ENCODE measurements at places on chromosomes 11 and 22.

DNA sequence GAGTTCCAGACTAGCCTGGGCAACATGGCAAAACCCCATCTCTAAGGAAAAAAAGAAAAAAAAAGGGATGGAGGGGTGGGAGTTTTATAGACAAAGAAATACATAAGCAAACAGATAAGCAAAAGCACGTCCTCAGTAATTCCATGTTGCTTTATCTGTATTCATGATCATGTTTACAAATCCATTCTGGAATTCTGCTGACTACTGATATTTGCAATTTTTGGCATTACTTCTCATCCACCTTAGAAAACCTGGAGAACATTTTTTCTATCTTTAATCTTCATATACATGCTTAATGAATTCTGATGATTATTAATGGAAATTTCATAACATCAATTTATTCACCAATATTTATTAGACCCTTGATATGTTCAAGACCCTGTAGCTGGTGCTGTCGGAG lies 1.7 kb upstream of the FDX1 start:
- no peak for DNase-seq

GRCh38 chr22:28198692-28199091 lies 279.6 kb upstream of the PITPNB start:
- DNase-seq = no peak

DNA sequence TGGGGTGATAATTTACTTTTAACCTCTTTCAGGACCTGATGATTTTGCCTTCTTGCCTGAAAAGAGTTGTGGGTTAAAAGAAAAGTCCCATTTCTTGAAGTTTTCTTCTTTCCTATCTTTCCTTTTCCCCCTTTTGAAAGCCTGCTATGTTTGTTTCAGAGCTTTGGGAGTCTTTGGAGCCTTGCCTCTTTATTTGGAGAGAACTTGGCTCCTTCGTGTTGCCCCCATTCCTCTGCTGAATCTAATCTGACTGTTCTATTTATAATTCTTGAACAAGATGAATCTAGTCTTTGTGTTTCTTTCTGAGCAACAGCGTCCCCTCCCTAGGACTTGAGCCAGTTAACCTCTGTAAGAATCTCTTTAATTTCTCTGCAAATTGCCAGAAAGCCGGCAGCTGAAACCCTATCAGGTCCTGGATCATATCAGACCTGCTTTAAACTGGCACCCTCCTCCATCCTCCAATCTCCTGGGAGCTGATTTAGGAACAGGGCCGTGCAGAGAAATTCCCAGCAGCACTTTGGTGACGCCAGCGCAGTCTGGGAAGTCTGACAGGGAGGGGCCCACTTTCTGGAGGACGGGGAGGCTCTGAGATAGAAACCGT lies 289.1 kb upstream of the SORL1-AS1 start:
- DNase-seq = no peak

DNA sequence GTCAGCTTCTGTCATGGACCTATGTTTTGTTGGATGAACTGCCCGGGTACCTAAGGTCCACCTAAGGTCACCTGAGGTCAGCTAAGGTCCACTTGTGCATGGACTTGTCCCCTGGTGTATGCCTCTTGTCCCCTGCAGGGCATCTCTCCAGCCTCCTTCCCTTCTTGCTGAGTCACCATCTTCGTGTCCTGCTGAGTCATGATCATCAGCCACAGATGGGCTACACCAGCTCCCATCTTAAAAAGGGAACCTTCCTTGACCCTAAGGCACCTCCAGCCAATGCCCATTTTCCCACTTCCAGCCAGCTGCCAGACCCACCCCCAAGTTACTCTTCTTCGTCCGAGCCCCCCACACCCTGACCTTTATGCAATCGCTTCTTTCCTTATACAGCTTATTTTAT lies 544.9 kb downstream of the TBC1D22A start:
- DNase-seq = no peak

DNA sequence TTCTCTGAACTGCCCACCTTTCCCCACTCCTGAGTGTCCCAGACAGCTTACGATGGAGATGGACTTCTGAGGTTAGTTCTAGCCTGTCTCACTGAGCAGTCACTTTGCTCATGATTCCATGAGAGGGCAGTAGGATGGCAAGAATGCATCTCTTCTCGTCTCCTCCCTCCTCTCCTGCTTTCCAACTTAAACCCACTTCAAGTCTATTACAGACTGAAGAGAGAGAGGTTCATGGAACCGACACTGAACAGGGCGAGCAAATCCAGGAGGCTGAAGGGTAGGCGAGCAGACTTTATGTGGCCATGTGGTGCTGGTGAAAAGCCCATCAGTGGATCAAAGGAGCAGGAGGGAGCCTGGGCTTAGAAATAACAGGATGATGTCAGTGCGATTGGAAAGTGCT lies 38.6 kb downstream of the CEP164 start:
- DNase-seq = no peak

DNA sequence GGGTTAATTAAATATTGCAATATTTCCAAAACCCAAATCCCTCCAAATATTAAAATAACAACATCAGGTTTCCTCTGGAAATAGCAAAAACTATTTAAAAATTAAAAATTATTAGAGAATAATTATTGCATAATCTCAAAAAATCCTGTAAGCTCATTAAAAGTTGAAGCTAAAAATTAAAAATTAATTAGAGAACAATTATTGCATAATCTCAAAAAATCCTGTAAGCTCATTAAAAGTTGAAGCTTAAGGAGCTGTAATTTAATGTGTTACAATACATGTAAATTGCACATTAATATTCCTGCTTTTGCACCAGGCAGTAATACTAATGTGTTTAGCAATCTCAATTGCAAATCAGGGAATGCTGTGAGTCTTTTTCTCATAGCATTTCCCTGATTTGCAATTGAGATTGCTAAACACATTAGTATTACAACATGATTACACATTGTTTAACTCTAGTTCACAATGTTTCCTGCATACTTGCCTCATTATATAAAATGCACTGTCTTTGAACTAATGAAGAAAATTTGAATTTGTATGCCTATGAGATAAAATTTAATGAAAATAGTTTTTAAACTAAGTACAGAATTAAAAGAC lies 247.7 kb downstream of the GUCY1A2 start:
- DNase-seq = no peak

GRCh38 chr11:313304-313786 lies 495 bp upstream of the IFITM1 start:
- DNase-seq = no peak

DNA sequence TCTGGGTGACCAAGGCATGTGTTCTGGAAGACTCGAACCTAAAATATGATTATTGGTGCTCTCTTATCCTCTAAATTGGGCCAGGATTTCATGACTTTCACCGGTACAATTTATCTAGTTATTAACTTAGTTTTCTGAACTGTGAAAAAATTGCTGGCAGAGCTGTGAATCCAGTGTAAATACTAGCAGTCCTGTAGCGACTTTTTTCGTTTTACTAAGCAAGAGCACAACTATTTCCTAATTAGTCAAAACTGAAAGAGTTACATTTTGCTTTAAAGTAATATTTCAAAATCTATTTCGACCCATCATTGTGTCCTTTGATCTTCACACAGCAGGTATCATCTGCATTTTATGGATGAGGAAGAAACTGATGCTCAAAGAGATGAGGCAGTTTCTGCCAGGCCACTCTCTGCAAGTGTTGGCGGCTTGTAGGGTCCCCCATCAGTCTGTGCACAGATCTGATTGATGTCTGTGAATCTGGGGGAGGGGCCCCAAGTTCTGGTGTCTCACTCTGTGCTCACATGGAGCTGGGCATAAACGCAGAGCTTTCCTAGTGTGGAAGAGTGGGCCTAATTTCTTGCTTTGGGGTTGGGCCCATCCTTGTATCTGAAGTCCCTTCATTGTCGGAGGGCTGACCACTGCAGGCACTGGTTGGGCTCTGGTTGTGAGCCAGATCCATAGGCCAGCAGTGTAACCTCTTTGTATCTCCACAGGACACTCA lies 1.4 kb upstream of the TRMT2A start:
- DNase-seq = no peak

- DNase-seq = no peak
These were observed 322.0 kb downstream of the CTTN start for GRCh38 chr11:70720281-70720680.

DNA sequence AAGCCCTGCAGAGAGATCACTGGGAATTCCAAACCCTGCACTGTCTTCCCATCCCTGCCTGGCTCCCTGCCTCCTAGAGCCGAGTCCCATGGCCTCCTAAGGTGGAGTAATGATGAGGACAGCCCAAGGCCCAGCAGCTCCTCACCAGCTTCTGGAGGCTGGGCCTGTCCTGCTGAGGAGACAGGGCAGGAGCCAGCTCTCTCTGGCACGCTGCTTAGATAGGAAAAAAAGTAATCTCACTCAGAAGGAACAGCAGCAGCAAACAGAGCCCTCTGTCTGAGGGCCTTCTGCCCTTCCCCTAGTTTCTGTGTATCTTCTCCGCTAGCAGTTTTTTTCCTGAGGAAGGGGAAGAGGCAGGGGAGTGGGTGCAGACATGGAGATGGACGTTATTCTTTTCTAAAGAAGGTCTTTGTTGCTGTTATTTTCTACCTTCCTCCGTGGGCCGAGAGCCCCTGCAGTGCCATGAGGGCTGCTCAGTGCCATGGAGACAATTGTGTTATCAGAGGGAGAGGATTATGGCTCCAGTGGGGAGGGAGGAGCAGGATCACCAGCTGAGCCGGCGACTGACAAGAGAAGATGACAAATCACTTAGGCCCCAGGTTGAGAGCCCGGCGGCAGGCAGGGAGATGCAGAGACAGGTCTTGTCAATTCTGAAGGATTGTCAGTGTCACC lies 315.3 kb downstream of the BUD13 start:
- DNase-seq = no peak

DNA sequence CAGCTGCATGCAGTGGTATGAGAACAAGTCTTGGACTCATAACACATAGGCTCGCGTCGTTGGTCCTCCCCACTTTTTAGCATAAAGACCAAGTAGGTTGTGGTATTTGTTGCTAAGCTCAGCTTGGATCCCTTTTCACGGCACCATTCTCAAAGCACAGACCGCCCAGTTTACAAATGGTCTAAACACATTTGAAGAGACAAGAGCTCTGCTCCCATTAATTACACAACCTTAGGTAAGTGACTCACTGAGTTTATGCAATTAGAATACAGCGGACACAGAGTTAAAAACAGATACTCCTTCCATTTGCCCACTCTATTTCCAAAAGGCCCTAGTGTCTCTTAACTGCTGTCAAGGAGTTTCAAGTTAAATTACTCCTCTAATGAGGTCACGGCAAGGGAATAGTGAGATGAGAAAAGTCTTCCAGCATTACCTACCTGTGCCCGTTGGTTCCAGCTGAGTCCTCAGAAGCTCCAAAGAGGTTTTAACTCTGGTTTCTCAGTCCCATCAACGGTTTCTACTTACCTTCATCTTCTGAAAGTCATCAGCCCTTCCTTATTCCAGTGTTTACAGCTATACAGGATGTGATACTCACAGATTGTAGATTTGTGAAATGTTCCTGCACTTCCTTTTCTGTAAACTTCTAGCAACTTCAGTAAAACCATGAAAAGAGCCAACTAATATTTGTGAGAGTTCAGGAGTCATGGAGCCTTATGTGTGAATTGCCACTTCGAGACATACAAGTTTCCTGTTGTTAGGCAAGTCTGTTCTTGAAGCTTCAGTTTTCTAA lies at the start of gene MS4A6A:
Gene MS4A6A (minus strand): TSS at position 543 of the 790 bp plus-strand sequence. CDS start 1,356 bp downstream, outside the sequence.
- no peak for DNase-seq

DNA sequence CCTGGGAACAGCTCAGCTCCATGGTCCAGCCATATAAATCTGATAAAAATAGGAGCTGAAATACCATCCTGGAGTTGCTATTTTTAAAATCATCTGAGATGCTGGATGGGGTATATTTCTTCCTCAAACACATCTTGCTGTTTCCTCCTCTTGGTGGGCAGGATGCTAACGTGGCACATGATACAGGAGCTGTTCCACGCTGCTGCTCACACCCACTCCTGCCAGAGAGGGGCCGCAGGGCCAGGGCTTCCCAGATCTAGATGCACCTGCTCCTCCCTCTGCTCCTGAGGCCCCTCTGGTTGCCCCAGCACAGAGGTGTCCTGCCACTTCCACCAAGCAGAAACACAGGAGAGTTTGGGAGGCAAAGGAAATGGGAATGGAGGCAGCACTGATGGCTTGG lies 3.3 kb upstream of the ST3GAL4 start:
- no peak for DNase-seq

- DNase-seq = no peak
These were observed 1.0 kb upstream of the PKNOX2 start for GRCh38 chr11:125163431-125164063.

DNA sequence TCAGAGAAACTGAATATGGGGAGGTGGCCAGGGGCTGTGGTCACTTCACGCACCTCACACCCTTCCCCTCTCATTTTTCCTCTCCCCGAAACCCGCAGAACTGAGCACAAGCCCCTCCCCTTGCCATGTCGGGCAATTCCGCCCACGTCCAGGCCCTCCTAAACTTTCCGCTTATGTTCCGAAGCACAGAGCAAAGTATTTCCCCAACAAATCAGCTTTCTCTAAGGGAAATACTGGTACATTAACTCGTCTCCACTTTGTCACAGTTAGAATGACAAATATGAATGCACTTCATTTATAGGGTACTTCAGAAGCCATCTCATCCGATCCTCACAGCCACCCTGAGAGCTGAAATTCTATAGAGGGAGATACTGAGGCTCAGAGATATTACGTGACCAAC lies 94.7 kb upstream of the TMEM45B start:
- no peak for DNase-seq

DNA sequence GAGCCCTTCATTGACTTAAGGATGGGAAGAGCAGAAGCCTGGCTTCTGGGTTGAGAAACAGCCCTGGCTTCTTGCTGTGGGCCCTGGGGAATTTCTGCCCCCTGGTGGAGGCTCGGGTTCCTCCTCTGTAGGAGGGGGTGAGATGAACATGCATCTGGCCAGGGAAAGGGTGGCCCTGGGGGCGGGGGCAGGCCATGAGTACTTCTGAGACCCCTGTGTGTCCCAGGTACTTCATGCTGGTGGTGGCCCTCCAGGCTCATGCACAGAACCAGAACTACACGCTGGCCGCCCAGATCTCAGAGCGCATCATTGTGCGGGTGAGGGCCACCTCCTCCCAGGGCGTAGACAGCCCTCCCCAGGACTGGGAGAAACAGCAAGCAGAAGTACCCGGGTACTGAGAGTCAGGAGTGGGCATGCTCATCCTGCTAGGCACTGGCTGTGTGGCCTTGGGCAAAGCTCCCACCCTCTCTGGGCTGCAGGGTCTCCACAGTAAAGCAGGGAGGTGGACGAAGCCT lies 15.8 kb downstream of the TMEM258 start:
- no peak for DNase-seq

GRCh38 chr22:27107386-27107785 lies 450.0 kb downstream of the MIAT start:
- DNase-seq = no peak

GRCh38 chr11:100824041-100824809 lies 137.1 kb downstream of the ARHGAP42 start:
- DNase-seq = no peak

- no peak for DNase-seq
These were observed 2.1 kb upstream of the LRRC32 start for GRCh38 chr11:76672431-76673175.

- peak; percentile 56 for DNase-seq
These were observed 6.7 kb upstream of the AP1B1 start for GRCh38 chr22:29394931-29395581.
